C1 segment of cervical spinal cord (tissue), 14 donors: ENCODE measurements at places on chromosomes 4 and X.

GRCh38 chr4:24330172-24330571, 254.2 kb downstream of the DHX15 start:
- DNase-seq: no peak

DNA sequence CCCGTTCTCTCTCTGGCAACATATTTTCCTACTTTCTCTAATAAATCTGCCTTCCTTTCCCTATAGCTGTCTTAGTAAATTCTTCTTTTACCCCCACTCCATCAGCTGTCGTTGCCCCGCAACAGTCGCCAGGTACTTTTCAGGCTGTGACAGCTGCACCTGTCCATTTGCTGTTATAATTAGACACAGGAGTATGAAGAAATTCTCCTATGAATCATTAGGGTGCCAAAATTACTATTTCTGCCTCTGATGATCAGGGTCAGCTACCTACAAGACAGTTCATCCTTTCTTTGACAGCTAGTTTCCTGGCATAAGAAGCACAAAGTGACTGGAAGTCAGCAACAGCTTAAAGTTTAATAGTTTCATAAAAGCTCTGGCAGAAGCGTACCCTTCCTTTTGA, 19.5 kb upstream of the GALNTL6 start:
- no peak for DNase-seq

DNA sequence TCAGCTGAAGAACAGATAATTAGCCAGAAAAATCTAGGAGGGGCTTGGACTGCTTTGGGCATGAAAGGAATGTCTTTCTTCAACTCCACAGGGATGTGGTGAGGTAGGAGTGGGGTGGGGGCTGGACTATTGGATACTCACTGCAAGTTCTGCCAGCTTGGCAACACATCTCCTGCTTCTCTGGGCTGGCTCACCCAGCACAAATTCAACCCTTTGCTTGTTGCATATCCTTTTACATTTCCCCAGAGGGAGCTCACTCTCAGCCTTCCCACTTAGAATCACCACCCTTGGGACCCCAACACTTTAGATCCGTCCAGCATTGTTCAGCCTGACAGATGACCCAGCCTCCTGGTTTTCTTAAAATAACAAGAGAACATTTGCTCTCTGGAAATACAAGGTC, 120.6 kb downstream of the KDR start:
- no peak for DNase-seq

- DNase-seq: no peak
These were observed 25.9 kb upstream of the FAM241A start for GRCh38 chr4:112119353-112119783.

DNA sequence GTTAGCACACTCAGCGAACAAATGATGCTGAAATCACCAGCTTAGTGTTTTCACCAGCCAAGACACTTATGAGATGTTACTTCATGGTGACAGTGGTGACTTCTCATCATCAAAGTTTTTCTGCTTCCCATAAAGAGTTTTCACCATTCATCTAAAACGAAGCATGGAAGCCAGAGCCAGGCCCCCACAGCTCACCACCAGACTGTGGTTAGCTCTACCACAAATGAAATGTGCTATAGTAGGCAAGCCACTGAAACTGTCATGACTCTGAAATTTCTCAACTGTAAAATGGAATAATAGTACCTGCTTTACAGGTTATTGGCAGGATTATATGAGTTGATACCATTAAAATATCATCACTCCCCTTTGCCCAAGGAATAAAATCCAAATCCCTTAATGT, 56.4 kb upstream of the HHIP start:
- no peak for DNase-seq

DNA sequence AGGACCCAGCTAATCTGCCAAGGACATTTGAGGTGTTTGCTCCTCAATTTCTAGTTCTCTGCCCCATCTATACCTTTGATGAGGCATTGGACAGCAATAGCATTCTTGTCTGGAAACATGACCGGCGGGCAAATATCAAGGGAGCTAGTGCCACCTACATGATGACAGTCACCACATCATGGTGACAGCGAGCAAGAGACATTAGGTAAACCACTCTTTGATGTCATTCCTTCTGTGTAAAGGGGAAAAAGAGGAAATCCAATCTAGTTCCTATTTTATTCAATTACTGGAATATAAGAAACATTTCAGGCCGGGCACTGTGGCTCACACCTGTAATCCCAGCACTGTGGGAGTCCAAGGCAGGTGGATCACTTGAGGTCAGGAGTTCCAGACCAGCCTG, 20.7 kb upstream of the IL13RA1 start:
- DNase-seq: no peak

GRCh38 chr4:177242651-177243286, 66.9 kb upstream of the NEIL3 start:
- DNase-seq: no peak

- DNase-seq: no peak
These were observed 150.0 kb downstream of the TET2 start for GRCh38 chr4:105296672-105297071.

GRCh38 chr4:107721436-107722100, 1.5 kb upstream of the PAPSS1 start:
- DNase-seq: no peak

DNA sequence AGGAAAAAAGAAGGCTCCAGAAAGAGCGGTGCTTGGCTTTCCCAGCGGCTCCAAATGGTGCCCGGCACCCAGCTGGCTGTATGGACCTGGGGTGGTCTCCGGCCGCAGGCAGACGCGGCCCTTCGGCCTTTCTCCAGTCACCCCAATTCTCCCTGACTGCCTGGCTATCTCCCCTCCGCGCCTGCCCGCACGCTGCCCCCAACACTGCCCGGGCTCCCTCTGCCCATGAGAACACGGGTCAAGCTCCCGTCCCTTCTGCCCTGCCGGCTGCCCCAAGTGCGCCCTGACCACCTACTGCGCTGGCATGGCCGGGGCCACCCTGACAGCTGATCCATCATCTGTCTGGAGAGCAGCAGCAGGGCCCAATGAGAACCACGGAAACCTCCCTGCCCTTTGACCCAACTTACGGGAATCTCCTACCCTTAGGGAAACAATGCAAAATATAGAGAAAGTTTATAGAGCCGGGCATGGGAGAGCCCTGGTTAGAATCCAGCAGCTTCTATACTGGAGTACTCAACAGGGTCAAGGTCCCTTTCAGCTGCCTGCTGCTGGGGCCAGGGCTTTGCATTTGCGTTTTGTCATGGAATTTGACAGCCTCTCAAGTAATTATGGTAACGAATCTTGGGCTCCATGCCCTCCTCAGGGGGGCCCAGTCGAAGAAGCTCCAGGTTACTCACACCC, 1.2 kb upstream of the FAM3A start:
- peak; percentile 26 for DNase-seq

GRCh38 chr4:54773022-54773421, 115.3 kb downstream of the KIT start:
- no peak for DNase-seq

DNA sequence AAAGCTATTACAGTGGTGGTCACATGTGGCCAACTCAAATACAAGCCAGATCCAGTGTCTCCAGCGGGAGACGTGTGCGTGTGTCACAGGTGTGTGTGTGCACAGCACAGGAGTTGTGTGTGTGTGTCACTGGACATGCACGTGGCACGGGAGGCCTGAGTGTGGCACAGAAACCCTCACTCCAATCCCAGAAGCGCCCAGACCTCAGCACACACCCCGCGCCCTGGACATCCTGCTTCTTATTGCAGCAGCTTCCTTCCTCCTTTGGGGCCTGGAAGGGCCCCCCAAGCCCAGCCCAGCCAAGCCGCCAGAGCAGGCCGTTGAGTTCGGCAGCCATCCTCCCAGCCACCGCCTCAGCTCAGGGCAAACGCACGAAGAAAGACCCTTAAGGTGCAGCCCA, 37.9 kb downstream of the ACOX3 start:
- no peak for DNase-seq

DNA sequence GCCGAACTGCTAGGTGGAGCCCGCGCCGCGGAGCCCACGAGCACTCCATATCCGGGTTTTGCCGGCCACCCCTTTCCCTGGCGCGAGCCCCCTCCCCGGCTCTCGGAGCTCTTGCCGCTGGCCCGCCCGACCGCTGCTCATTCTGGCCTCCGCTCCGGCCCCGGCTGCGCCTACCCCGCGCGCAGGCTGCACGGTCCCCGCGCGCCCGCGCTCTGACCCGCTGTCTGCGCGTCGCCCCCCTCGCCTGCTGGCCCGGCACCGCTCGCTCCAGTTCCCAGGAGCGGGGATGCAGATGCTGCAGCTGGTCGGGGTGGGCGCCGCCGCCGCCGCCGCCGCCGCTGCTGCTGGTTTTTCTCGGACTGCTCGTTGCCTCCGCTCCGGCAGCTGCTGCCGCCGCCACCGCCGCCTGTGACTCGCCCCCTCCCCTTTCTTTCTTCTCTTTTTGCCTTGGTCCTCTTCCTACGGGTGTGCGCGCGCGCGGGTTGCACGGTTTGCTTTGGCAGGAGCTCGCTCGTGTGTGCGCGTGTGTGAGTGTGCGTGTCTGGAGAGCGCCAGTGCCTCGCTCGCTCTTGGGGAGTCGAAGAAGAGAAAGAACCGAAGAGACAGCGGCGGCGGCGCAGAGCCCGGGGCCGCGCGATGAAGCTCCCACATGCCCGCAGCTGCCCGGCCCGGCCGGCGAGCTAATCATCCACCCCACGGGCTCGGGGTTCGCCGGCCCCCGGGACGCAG, at the start of gene ADGRL3:
ADGRL3 (plus strand) TSS at position 140 of the 729 bp plus-strand sequence.
- DNase-seq: peak; percentile 73

- DNase-seq: no peak
These were observed 217.7 kb upstream of the CENPE start for GRCh38 chr4:103415801-103416200.

DNA sequence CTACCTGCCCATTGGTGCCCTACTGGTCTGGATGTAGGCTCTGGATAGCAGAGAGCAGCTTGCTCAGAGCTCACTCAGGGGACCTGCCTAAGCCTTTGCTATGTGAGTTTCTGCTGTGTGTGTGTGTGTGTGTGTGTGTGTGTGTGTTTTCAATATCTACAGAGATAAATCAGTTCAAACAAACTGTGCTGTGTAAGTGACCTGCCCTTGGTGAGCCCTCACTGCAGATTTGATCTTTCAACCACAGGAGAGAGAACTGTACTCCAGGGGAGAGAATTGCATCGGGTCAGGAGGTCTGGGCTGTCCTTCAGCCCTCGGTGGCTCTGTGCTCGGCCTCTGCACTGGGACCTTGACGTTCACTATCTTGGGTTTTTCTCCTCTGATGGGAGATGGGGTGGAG, 35.0 kb upstream of the CDKN2AIP start:
- DNase-seq: no peak

DNA sequence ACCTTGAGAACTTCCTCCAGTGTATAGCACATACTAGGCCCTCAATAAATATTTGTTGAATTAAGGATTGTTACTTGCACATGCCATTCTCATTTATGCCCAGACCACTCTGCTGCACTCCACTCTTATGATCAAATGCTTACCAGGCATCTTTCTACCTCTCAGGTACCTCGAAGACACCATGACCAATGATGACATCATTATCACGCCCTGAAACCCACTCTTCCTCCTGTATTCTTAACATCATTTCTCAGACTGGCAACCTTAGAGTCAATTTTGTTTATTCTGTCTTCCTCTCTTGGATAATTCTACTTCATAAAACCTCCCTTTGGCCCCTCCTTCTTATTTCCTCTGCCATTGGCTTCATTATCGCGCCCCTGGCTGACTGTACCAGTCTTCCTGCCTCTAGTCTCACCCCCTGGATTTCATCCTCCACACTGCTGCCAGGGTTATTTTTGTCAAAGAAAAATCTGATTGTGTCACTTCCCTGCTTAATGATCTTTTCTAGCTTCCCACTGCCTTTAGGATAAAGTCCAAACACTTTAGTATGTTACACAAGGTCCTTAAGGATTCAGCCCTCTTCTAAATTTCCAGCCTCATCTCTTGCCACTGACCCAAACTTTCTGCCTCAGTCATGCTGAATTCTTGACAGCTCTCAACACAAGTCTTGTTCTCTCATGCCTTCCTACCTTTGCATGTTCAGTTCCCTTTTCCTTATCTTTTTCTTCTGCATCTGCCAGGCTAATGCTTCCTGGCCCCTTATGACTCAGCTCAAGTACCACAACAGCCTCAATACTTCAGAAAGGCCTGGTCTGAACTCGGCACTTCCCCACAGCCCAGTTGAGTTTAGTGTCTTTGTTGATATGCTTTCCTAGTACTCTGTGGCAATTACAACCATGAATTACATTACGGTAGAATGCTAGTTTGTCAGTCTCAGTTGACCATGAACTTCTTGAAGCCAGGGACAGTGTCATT, 45.8 kb downstream of the HDAC8 start:
- DNase-seq: no peak

GRCh38 chr4:3527101-3527913, 4.9 kb downstream of the LRPAP1 start:
- DNase-seq: no peak

- DNase-seq: peak; percentile 59
These were observed 716 bp downstream of the KIT start for GRCh38 chr4:54658252-54659093.
